ENCODE measurements at places on chromosomes 6 and 20.

GRCh38 chr20:36686944-36687343 is 40.9 kb upstream of the SLA2 start:
- no peak for DNase-seq

- DNase-seq = no peak
Observed at GRCh38 chr6:161815965-161816364, 542.1 kb upstream of the AGPAT4 start.

DNA sequence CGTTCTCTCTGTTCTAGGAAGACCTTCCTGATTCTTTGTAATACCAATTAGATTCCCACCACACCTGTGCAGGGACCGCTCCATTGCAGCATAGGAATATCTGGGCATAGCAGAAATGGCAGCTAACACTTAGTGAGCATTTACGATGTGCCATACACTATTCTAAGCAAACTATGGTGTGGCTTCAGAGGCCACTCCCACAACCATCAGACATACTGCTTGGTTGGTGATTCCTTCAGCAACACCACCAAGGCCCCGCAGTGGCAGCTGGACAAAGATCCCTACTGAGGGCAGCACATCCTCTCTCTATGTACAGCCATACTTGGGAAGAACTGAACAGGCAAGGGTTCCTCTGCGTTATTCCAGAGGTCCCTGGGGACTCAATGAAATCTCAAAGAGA is 6.2 kb downstream of the KCNK5 start:
- no peak for DNase-seq

- no peak for DNase-seq
Observed at GRCh38 chr20:37280403-37280802, 9.1 kb upstream of the MANBAL start.

- peak; percentile 26 for DNase-seq
Observed at GRCh38 chr6:31558631-31559500, 11.5 kb downstream of the NFKBIL1 start.

GRCh38 chr6:27678469-27678868 is 205.6 kb upstream of the ZNF184 start:
- DNase-seq = no peak

- DNase-seq = no peak
Observed at GRCh38 chr6:156194981-156195380, 582.2 kb upstream of the ARID1B start.

DNA sequence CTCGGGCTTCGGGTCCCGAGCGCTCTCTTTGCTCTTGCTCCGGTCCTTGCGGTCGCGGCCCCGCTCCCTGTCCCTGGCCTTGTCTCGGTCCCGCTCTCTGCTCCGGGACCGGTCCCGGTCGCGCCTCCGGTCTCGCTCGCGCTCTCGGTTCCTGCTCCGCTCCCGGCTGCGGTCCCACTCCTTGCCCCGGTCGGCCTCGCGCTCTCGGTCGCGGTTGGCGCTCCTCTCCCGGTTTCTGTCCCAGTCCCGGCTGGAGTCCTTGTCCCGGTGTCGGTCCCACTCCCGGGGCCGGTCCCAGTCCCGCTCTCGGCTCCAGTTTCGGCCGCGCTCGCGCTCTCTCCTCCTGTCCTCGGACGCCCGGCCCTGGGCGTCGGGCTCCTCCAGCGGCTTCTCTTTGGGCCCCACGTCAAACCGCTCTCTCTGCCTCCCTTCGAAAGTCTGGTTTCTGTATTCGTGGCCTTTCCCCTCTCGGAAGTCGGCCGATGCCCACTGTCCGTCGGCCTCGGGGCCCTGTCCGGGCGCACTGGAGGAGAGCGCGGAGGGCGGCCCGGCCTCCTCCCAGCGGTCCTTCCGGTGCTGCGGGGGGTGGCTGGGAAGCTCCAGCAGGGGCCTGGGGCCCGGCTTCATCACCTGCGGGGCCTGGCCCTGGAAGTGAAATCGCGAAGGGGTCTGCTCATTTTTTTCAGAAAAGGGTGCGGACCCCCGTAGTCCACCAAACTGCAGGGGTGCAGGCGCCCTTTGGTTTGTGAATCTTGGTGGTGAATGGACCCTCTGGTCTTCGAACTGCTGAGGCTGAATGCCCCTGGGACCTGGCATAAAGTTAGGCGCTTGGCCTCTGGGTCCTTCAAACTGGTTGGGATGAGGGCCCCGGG is 17.9 kb upstream of the TCFL5 start:
- no peak for DNase-seq

- DNase-seq = no peak
Observed at GRCh38 chr6:137465378-137466009, 28.7 kb downstream of the OLIG3 start.

- no peak for DNase-seq
Observed at GRCh38 chr6:8066108-8066507, 1.9 kb upstream of the BLOC1S5 start.

DNA sequence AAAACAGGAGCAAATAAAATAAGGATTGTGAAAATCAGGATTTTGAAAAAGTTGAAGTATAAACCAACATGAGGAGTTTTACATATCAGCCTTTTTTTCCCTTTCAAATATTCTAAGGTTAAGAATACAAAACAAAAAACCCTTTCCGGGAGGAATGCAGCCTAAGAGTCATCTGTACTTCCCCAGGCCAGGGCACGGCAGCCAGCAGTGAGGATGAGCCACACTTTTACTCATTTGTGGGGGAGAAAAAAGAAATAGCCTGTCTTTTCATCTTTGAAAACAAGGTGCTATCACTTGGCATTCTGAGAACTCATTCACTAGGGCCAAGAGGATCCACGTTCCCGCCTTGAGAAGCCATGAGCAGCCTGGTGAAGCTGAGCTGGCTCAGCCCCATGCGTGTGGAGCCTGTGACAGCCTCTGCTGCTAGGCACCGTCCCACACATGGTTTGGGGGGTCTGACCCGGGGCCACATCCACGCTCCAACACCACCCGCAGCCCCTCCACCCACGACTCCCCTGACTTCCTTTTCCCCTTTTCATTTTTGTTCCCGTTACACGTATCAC is 11.2 kb downstream of the SLC22A1 start:
- peak; percentile 31 for DNase-seq

- DNase-seq = no peak
Observed at GRCh38 chr20:46276531-46276930, 31.8 kb downstream of the CDH22 start.

GRCh38 chr6:10692965-10693538 is 1.4 kb downstream of the C6orf52 start:
- DNase-seq = no peak

DNA sequence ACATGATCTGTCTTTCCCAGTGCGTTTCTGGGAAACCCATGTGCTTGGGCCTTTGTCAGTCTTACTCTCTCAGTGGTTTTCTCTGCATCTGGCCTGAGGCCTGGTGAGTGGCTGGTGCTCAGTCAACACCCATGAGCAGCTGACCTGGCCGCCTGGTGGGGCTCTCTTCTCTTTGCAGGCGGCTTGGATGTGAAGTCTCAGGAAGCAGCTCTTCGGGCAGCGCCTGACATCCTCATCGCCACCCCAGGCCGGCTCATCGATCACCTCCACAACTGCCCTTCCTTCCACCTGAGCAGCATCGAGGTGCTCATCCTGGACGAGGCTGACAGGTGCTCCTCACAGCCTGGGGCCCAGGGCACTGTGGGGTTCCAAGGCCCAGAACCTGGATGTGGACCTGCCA is 10.8 kb downstream of the DDX27 start:
- DNase-seq = no peak

DNA sequence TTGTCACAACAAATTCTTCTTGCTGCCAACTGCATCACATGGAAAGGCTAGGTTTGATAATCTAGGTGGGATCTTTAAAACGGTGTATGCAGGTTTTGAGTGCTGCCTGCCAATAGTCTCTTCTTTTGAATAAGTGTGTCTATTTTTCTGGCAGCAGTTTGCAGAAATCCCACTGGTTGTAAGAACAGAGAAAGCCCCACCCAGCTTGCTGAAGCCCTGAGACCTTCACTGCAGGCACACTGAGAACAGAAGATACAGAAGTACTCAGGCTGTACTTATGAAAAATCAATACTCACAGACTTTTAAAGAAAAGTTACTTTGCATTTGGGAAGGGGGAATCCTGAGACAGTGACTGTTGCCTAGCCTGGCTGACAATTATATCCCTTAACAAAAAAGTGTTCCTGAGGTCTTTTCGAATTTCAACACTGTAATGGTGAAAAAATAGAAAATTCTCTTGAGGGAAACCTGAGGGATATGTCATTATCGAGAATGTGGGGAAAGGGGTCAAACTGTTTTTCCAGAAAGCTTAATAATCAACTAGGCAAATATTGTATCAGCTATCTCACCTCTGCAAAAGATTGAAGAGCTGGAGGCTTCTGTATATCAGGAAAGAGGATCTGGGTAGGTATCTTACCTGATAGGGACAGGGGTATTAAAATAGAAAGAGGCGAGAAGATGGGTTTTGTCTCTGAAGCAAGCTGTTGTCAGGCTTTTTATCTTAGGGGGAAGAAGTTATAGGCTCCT is 199.9 kb downstream of the LRFN2 start:
- DNase-seq = no peak

GRCh38 chr6:87904011-87904410 is 143.6 kb upstream of the SPACA1 start:
- no peak for DNase-seq

DNA sequence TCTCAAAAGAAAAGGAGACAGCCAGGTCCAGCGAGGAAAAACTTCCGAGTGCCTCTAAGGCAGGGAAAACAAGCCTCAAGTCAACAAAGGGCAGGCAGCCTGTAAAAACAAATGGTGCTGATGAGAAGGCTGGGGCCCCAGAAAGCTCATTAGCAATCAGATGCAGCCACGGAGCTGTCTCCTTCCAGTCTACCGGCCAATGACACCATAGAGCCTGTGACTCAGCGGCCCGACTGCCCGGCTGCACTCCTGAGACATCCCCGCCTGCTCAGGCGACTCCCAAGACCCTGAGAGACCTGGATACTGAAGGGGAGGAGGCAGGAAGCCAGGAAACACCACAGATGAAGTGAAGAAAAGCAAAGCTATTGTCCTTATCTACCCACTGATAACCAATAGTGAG is 120.1 kb upstream of the HDDC2 start:
- DNase-seq = peak; percentile 41

- no peak for DNase-seq
Observed at GRCh38 chr20:13245250-13245723, 24.2 kb downstream of the ISM1 start.

GRCh38 chr20:48017509-48017908 is 232.2 kb upstream of the SULF2 start:
- peak; percentile 76 for DNase-seq

DNA sequence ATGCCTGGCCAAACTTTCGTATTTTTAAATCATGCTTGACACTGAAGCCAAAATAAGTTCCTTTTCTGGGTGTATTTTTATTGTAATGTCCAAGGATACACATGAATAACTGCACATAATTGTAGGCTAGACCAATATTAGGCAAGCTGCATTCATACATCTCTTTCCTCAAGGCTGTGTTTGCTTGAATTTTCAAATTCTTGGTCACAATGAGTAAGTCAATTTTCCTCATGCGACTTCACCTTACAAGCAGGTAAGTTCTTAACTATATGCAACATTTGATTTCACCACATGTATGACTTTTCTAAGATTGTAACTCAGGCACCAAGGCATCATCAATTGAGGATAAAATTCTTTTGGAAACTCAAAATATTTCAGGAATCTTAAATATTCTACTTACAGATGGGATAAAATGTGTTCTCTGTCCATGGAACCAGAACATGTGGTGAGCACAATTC is 112.4 kb upstream of the ZNF217 start:
- DNase-seq = no peak

GRCh38 chr6:168619560-168620314 is 178.8 kb downstream of the SMOC2 start:
- no peak for DNase-seq

- DNase-seq = no peak
Observed at GRCh38 chr6:17881085-17881858, 106.2 kb downstream of the KIF13A start.

GRCh38 chr6:162343936-162344645 is 383.5 kb downstream of the PRKN start:
- DNase-seq = no peak

DNA sequence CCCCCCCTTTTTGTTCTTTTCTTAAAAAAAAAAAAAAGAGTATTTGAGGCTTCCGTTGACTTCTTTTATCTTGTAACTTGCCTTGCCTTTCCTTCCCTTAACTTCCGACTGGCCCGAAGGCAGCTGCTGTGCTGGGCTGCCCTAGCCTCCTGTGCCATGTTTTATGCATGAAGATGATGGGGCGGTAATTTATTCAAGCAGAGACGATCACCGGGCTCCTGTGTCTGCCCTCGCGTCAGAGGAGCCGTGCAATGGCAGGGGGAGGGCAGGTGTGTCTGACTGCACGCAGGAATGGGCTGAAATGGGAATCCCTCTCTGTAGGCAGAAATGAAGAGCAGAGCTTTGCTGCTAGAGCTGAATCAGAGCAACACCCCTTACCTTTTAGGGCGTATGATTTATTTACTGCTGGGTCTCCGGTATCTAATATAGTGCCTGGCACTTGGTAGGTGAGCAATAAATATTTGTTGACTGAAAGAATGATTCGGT is 106.3 kb upstream of the RIPOR2 start:
- no peak for DNase-seq

- no peak for DNase-seq
Observed at GRCh38 chr6:24233813-24234442, 107.9 kb downstream of the NRSN1 start.

DNA sequence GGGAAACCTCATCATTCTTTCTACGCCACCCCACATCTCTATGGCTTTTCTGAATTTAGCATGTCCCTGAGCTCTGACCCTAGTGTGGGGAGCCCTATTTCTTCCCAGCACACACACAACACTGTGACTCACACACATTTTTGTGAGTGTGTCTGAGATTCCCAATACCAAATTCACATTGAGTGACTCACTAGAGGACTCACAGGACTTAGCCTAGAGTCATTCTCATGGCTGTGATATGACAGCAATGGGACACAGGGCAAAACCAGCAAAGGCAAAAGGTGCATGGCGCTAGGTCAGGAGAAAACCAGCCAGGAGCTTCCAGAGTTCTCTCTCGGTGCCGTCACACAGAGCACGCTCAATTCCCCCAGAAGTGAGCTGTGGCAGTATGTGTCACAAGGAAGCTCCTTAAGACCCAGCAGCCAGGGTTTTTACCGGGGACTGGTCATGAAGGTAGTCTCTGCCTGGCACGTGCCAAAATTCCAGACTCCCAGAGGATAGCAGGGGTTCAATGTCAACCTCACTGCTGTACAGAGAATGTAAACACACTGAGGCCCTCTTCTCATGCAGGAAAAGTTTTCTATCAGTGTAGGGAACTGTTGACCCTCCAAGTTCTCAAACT is 6.2 kb downstream of the CSTL1 start:
- DNase-seq = peak; percentile 98

DNA sequence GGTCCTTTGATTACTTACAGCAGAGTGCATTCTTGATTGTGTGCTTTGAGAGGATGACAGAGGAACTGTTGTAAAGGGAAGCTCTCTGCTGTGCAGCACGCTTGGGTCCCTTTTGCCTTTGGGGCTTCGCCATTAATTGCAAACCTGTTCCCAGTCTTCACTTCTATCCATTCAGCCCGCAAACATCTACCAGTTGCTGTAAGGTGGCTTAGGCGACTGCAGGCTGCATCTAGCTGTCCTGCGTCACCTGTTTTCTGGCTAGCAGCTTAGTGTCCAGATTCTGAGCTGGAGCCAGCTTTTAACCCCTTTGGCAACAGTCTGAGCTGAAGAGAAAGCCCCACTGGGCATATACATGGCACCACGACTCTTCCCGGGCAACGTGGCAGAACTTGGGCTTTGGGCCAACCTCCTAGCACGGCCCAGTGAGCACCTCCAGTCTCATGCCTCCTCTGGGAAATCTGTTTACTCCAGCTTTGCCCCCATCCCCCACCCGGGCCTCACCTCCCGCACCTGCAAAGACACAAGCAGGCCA is 2.5 kb upstream of the FASTKD5 start:
- no peak for DNase-seq

- DNase-seq = peak; percentile 94
Observed at GRCh38 chr6:56729719-56730118, 87.0 kb upstream of the DST start.

- DNase-seq = no peak
Observed at GRCh38 chr6:5855787-5856470, 150.8 kb downstream of the NRN1 start.

All from M059J (cell line).